ENCODE measurements at places on chromosomes 3 and 15.

- DNase-seq: no peak
Observed at GRCh38 chr3:31823184-31823583, 157.9 kb downstream of the OSBPL10 start.

DNA sequence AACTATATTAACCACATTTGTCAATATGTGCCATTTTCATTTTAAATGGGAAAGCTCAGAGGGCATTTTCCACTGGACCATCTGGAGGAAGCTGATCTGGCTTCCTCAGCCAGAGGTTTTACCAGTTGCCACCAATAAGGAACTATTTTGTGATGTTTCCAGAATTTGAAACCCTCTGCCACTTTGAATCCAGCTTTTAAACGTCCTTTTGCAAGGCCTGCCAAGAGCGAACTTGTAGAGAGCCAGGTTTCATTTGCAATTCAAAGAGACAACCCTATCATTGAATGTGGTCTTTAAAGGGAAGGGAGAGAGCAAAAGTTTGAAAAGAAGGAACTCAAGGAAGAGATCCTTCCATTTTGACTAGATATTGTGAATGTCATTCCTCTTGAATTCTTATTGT lies 123.3 kb upstream of the CHL1 start:
- DNase-seq: no peak

GRCh38 chr3:73188707-73189106 lies 127.2 kb downstream of the EBLN2 start:
- no peak for DNase-seq

DNA sequence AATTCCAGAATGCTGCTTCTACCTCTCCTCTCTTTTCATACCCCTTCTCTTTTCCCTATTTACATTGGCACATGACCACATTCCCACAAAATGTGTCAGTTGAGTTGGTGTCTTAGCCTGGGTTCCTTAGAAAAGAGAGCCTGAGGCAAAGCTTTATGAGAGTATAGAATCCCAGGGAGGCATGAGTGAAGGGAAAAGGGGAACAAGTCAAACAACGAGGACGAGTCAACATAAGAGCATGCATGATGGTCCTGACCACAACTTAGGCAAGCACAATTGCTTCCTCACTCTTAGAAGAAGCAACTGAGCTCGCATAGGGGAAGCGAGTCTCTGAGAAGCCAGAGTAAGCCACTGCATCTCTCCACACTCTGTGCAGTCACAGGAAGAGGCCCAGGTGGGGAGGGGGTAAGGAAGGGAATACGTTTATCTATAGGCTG lies 15.4 kb upstream of the ZNF774 start:
- no peak for DNase-seq

DNA sequence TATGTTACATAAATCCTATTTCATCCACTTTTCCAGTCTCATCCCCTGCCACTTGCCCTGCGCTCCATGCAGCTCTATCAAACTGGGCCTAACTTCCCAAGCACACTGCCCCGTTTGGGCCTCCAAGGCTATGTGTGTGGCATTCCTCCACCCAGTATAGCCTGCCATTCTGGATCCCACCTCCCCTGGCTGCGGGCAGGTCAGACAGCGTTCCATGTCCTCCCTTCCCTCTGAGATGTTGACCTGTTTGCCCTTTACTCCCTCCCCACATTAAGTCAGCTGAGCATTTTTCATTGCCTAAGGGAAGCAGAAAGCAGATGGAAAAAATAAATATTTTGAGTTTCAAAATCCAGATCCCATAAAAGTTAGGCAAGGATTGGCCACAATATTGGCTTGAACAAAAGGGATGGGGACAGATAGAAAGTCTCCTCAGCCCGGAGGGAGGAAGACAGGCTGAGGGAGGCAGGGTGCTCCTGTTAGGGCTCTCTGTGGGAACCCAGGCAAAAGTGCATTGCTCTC lies 73.3 kb downstream of the CYP19A1 start:
- DNase-seq: no peak

GRCh38 chr3:150371741-150372254 lies 36.3 kb upstream of the TSC22D2 start:
- no peak for DNase-seq

DNA sequence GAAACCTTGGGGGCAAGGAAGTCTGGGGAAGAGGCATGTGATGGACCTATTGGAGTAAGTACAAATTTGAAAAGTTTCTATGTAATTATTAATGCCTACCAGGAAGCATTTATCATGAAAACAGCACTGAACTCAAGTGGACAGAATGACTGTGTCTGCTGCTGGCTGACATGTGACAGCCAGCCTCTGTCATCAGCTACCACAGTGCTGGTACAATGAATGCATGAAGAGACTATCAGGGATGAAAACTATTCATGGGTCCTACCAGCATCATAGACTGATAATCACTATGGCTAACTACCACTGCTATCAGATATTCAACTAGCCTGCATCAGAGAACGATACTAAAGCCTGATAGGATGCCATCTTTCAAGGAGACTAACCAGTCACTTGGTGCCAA lies 193.5 kb downstream of the RAP2B start:
- no peak for DNase-seq
